HepG2 (cell line): ENCODE measurements at places on chromosomes 1 and 21. TPM values are rescaled to one million over a fixed set of nuclear protein-coding genes. Genes with fewer than 3 reads are reported as not detected.

The ZSWIM5 gene
- 11.0 and 13.5 TPM in 2 replicates for total RNA-seq

The PRKAA2 gene
- total RNA-seq: 6.0 and 8.6 TPM in 2 replicates

The FLG2 gene
- total RNA-seq: not detected in 2 replicates

The SPRR5 gene
- total RNA-seq: not detected in 2 replicates

The NPHP4 gene
- 5.7 and 6.8 TPM in 2 replicates for total RNA-seq

The GNG4 gene
- total RNA-seq: 27.1 and 37.9 TPM in 2 replicates

The RAB42 gene
- 10.3 and 10.4 TPM in 2 replicates for total RNA-seq
